ENCODE measurements at places on chromosomes 12 and 14.

DNA sequence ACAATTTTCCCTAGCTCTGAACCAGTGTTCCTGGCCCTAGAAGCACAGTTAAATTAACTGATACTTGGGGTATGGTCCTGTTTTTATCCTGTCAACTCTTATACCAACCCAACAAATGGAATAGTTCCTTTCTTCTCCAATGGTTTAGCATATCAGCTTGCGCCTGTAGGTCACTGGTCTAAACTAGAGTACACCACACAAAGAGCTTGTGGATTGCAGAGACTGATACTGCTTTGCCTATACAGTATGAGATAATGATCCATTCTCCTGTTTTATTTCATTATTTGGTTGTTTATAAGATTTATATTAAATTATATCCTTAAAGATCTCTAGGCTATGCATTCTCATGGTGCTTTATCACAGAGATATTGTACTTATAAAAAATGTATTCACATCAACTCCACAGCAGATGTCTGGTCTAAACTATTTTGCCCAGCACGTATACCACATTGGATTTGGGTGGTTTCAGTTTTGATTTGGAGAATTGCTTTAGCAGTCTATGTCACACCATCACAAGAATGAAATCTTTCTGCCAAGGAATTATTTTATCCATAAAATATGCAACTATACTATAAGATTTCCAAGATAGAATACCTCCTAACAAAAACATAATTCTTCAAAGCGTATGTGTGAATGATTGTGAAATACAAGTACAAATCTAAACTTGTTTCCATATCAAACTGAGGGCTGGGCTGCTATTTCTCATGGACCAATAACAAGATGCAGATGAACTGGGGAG lies 142.1 kb downstream of the SLC16A7 start:
- no peak for DNase-seq

- no peak for DNase-seq
Observed at GRCh38 chr12:113347892-113348291, 10.5 kb upstream of the PLBD2 start.

GRCh38 chr12:92516277-92516600 lies 186.6 kb upstream of the PLEKHG7 start:
- no peak for DNase-seq

DNA sequence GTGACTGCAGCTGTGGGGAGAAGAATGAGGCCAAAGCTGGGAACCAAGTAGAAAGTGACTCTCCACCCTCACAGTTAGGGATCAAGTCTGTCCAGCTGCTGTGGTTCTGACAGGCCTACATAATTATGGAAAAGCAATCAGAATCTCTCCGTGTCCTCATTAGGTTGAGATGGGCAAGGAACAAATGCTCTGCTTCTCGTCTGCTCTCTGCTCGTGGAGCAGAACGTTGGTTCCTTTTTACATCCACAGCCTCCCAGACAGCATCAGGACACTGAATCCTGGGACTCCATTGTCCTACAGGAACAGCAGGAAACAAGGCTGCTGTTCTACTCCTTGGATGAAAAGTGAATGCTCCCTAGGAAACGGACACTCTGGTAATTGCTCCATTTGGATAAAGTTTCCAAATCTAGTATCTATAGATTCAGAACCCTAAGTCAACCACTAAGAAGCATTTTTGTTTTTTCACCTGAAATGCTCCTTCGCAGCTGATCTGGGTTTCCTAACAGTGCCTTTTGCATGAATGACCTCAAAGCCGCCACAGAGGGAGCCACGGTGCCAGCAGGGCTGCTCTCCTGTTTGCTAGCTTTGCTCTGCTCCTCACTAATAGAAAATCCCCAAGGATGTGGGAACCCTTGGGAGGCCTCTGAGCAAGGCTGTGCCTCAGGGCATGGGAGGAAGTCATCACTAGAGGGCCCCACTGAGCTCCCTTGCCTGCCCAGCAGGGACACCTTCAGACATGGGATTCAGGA lies 102.0 kb downstream of the EGLN3 start:
- no peak for DNase-seq

- DNase-seq: no peak
Observed at GRCh38 chr14:64772397-64772950, 68.2 kb downstream of the PLEKHG3 start.

GRCh38 chr12:48823281-48823680 lies 5.0 kb downstream of the CACNB3 start:
- no peak for DNase-seq

Data from stimulated activated CD8-positive, alpha-beta memory T cell treated with anti-CD3 and anti-CD28 coated beads, Interleukin-7, amount 100 ng/mL, for 48 hours (primary cell).